ENCODE measurements at places on chromosomes 12 and 14. TPM values are rescaled to one million over a fixed set of nuclear protein-coding genes. Genes with fewer than 3 reads are reported as not detected.

GRCh38 chr12:132623072-132623869, 4.7 kb downstream of the P2RX2 start:
- peaks cover 3% of the 10 kb centered on the region for H3K4me1 ChIP-seq
- no peak for DNase-seq
- H3K27ac ChIP-seq: peak overlapping the region; percentile 32

- no peaks in the 10 kb centered on the region for H3K27me3 ChIP-seq
- DNase-seq: no peak
- H3K4me1 ChIP-seq: no peaks in the 10 kb centered on the region
- no peaks in the 10 kb centered on the region for H3K36me3 ChIP-seq
These were observed 35.3 kb downstream of the MIPOL1 start for GRCh38 chr14:37232907-37233481.

DNA sequence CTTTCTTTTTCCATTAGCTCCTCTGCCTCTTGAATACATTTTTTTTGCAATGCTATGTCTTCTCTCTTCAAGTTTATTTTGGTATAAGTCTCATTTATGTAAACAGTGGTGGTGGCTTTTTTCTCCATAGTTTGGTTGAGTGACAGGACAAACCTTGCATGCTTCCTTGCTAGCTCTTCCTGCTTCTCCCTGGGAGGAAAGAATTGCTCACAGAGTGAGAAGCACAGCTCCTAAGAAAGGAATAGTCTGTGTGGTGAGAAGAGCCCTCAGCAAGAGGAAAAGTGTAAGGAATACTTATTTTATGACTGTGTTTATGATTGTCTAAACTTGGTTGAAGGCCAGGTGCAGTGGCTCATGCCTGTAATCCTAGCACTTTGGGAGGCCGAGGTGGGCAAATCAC, 11.5 kb downstream of the CCDC175 start:
- H3K27ac ChIP-seq: no peak overlapping the region
- no peak for DNase-seq
- H3K27me3 ChIP-seq: peaks cover 23% of the 10 kb centered on the region
- H3K36me3 ChIP-seq: no peaks in the 10 kb centered on the region
- no peak overlapping the region for H3K4me3 ChIP-seq

DNA sequence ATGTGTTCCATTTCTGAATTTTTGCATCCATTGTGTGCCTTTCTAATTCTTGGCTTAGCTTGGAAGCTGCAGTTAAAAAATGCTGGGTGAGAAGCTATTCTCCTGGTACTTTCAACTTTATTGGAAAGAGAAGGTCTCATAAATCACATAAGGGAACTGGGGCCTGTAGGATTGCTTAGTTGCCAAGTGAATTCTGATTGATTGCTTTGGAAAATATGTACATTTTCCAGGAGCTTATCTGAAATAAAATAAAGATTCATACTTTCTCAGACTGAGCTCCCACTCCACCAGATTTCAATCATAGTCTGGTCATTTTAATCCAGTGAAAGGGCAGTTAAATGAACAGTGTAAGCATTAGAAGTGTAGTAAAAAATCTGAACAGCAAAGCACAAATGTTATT, 50.0 kb upstream of the PRICKLE1 start:
- H3K27me3 ChIP-seq: no peaks in the 10 kb centered on the region
- DNase-seq: no peak
- no peaks in the 10 kb centered on the region for H3K4me1 ChIP-seq
- no peak overlapping the region for H3K4me3 ChIP-seq
- no peaks in the 10 kb centered on the region for H3K36me3 ChIP-seq

GRCh38 chr12:81417056-81417455, 339.2 kb downstream of the ACSS3 start:
- H3K36me3 ChIP-seq: no peaks in the 10 kb centered on the region
- no peak overlapping the region for H3K4me3 ChIP-seq
- no peaks in the 10 kb centered on the region for H3K4me1 ChIP-seq
- DNase-seq: no peak
- no peaks in the 10 kb centered on the region for H3K27me3 ChIP-seq

DNA sequence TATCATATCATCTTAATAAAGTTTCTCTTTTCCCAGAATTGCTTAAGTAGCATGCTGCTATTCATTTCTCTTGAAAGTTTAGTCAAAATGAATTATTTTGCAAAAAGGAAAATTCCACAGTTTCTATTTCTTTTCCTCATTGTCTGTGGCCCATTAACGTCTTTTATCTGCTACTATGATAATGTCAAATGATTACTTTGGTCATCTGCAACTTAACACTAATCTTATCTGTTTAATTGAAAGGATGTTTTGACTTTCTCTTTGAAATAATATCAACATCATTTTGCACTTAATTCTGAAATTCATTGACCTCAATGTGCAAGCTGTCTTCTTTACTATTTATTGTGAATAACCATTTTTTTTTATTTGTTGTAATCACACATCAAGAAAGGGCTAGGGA, 146.5 kb upstream of the SLCO1C1 start:
- no peaks in the 10 kb centered on the region for H3K36me3 ChIP-seq
- no peak for DNase-seq
- no peak overlapping the region for H3K27ac ChIP-seq
- no peaks in the 10 kb centered on the region for H3K27me3 ChIP-seq
- H3K4me3 ChIP-seq: no peak overlapping the region

GRCh38 chr14:77372304-77372841, 4.5 kb downstream of the TMED8 start:
- no peaks in the 10 kb centered on the region for H3K27me3 ChIP-seq
- DNase-seq: no peak
- peak overlapping the region; percentile 34 for H3K27ac ChIP-seq
- H3K36me3 ChIP-seq: peaks cover 28% of the 10 kb centered on the region
- H3K4me1 ChIP-seq: peaks cover 40% of the 10 kb centered on the region

- H3K27me3 ChIP-seq: no peaks in the 10 kb centered on the region
- no peak overlapping the region for H3K27ac ChIP-seq
- H3K36me3 ChIP-seq: no peaks in the 10 kb centered on the region
These were observed 556.6 kb downstream of the TRHDE start for GRCh38 chr12:72828662-72829324.

DNA sequence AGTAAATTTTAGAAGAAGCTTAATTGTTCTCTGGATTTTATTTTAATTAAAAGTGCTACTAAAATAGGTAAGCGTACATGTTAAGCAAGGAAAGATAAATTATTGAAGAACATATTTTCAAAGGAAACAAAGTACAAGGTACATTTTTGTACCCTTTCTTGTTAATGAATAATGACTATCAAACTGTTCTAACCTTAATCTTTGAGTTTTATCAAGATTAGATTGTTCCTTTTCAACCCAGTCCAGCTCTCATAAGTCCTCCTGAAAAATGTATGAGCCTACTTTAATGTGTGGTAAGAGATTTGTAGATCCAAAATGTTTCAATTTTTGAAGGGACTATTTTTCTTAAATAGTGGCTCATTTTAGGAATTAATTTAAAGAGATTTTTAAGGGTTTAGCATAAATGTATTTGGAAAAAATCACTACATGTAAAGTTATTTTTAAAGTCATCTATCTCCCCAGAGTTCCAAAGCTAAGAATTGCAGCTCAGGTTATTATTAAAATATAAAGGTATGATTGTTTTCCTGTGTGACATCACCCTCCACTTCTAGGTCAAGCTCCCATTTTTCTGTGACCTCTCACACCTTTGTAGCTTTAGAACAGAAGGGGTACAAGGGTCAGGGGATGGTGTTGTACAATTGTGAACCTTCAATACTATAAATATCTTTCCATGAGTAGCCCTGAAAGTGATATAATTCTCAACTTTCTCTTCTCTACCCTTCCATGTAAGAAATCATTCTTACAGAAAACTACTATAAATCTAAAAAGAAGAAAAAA, 1.2 kb upstream of the PIK3C2G start:
- no peak overlapping the region for H3K4me3 ChIP-seq
- H3K27me3 ChIP-seq: no peaks in the 10 kb centered on the region
- DNase-seq: no peak
- H3K27ac ChIP-seq: no peak overlapping the region
- no peaks in the 10 kb centered on the region for H3K4me1 ChIP-seq

DNA sequence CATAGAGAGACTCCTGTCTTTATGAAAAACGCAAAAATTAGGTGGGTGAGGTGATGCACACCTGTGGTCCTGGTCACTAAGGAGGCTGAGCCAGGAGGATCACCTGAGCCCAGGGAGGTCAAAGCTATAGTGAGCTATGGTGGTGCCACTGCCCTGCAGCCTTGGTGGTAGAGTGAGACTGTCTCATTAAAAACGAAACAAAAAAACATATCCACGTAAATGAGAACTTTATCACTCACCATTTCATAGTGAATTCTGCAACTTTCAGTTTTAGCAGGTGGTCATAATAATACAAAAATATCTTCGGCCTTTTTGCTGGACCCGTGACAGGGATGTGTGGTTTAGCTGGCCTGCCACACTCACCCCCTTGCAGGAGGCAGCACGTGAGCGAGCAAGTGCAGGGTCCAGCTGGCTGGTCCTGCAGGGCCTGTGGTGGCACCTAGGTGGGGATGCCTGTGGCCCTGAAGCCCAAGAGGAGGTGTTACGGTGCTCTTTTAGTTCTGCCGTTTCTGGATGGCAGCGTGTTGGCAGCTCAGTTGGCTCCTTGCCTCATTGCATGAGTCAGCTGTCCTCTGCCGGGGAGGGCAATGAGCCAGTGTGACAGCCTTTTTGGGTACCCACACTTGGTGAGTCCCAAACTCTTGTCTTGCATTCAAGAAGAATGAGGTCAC, 1330.7 kb upstream of the TMEM132C start:
- no peaks in the 10 kb centered on the region for H3K36me3 ChIP-seq
- no peak overlapping the region for H3K27ac ChIP-seq
- no peaks in the 10 kb centered on the region for H3K27me3 ChIP-seq
- DNase-seq: no peak
- no peaks in the 10 kb centered on the region for H3K4me1 ChIP-seq
- H3K4me3 ChIP-seq: no peak overlapping the region

- no peaks in the 10 kb centered on the region for H3K4me1 ChIP-seq
- DNase-seq: no peak
- H3K27me3 ChIP-seq: peaks cover 8% of the 10 kb centered on the region
- no peak overlapping the region for H3K4me3 ChIP-seq
- H3K36me3 ChIP-seq: no peaks in the 10 kb centered on the region
These were observed 183.4 kb downstream of the PTPN11 start for GRCh38 chr12:112602150-112602549.

GRCh38 chr14:38311655-38312054, 55.8 kb upstream of the CLEC14A start:
- H3K27me3 ChIP-seq: no peaks in the 10 kb centered on the region
- no peaks in the 10 kb centered on the region for H3K36me3 ChIP-seq
- no peak overlapping the region for H3K27ac ChIP-seq
- no peak for DNase-seq
- H3K4me3 ChIP-seq: no peak overlapping the region

DNA sequence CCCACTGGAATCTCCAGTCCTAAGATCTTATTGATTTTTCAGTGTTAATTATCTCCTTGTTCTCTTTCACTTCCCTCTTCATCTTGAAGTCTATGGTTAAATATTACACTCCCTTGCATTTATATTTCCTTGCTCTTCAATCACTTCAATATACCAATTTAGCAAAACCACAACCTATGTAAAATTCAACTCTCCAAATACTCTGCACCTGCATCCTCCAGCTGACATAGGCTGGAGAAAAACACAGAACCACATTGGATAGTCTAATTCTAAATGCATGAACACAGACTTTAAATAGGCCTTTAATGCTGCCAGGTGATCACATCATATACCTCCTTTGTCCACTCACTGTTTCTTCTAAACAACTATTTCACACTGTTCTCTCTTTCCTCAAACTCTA, 253.8 kb upstream of the GARIN6 start:
- no peak overlapping the region for H3K27ac ChIP-seq
- no peak for DNase-seq
- H3K27me3 ChIP-seq: no peaks in the 10 kb centered on the region
- H3K4me3 ChIP-seq: no peak overlapping the region
- H3K4me1 ChIP-seq: no peaks in the 10 kb centered on the region
- no peaks in the 10 kb centered on the region for H3K36me3 ChIP-seq

DNA sequence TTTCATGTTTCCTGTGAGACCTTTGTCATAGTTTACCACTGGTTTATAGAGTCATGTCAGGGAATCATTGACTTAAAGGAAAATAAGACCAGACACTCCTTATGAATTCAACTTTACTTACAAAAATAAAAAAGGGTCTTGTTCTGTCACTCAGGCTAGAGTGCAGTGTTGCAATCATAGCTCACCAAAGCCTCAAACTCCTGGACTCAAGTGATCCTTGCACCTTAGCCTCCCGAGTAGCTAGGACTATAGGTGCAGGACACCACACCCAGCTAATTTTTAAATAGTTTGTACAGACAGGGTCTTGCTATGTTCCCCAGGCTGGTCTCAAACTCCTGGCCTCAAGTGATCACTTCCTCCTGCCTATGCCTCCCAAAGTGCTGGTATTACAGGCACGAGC, 19.0 kb downstream of the SLC41A2 start:
- no peak for DNase-seq
- no peak overlapping the region for H3K27ac ChIP-seq
- H3K4me3 ChIP-seq: no peak overlapping the region

GRCh38 chr12:26713885-26714383, 119.1 kb downstream of the ITPR2 start:
- H3K4me3 ChIP-seq: no peak overlapping the region
- no peaks in the 10 kb centered on the region for H3K27me3 ChIP-seq
- peaks cover 3% of the 10 kb centered on the region for H3K4me1 ChIP-seq
- DNase-seq: no peak
- H3K27ac ChIP-seq: no peak overlapping the region

GRCh38 chr12:13504074-13504473, 307.5 kb downstream of the EMP1 start:
- H3K4me1 ChIP-seq: no peaks in the 10 kb centered on the region
- DNase-seq: no peak
- H3K4me3 ChIP-seq: no peak overlapping the region
- H3K36me3 ChIP-seq: no peaks in the 10 kb centered on the region
- H3K27me3 ChIP-seq: no peaks in the 10 kb centered on the region
- no peak overlapping the region for H3K27ac ChIP-seq

- peak within 1 kb of the TSS; percentile 83 for H3K4me3 ChIP-seq
- peaks cover 11% of the 10 kb centered on the region for H3K4me1 ChIP-seq
- peaks cover 65% of the 10 kb centered on the region for H3K27me3 ChIP-seq
These were observed at the start of gene COCH for GRCh38 chr14:30874120-30874998. Gene COCH (plus strand): TSS chr14:30874559. CDS start chr14:30874939, 380 bp downstream.

DNA sequence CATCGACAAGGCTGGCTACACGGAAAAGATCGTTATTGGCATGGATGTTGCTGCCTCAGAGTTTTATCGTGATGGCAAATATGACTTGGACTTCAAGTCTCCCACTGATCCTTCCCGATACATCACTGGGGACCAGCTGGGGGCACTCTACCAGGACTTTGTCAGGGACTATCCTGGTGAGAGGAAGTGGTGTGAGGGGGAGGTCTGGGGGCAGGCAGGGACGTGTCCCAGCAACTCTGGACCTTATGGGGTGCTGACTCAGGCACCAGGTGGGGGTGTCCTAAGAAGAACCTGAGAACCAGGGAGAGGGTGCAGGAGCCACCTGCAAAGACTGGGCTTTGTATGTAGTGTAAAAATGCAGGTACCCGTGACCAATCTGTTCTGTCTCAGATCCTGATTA, 5.2 kb downstream of the ENO2 start:
- H3K36me3 ChIP-seq: peaks cover 65% of the 10 kb centered on the region
- H3K4me1 ChIP-seq: peaks cover 55% of the 10 kb centered on the region
- DNase-seq: no peak
- H3K27ac ChIP-seq: peak overlapping the region; percentile 62

- no peak for DNase-seq
- no peaks in the 10 kb centered on the region for H3K36me3 ChIP-seq
- no peak overlapping the region for H3K4me3 ChIP-seq
- no peaks in the 10 kb centered on the region for H3K4me1 ChIP-seq
- no peak overlapping the region for H3K27ac ChIP-seq
These were observed 14.3 kb downstream of the CFL2 start for GRCh38 chr14:34699873-34700621.

SERPINA6 gene
- not detected for total RNA-seq

KERA gene
- total RNA-seq: not detected

TMEM30B gene
- 0.47 TPM for total RNA-seq

RABGGTA gene
- 51.1 TPM for total RNA-seq

ASCL1 gene
- not detected for total RNA-seq

CD69 gene
- total RNA-seq: 111 TPM
